ENCODE measurements at places on chromosomes 5 and 9.

DNA sequence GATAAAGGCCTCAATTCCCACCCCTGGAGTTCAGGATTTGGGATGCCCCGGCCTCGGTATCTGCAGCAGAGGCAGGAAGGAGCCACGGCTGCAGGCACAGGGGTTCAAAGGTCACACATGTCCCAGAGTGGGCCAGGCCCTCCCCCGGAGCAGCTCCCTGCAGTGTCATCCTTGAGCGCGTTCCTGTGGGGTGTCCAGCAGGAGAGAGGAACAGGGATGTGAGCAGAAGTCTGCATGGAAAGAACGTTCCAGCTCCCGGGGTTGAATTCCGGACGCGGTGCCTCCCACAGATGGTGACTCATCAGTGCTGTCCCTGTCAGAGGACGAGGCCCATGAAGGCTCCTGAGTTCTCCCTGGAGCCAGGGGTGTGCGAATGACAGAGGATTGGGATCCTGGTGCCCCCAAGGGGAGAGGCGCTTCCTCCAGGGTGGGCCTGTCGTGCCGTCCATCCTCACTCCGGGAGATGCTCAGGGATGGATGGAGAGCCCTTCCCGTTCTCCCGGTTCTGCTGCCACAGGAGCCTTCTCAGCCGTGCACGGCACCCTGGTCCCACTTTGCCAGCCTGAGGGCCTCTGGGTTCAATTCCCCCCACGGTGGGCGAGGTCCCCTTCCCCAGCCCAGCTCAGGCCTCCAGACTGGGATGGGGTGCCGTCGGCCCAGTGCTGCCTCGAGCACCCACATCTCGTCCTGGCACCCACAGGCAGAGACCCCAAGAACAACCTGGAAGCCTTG lies 3.1 kb downstream of the LCN1 start:
- DNase-seq: no peak

DNA sequence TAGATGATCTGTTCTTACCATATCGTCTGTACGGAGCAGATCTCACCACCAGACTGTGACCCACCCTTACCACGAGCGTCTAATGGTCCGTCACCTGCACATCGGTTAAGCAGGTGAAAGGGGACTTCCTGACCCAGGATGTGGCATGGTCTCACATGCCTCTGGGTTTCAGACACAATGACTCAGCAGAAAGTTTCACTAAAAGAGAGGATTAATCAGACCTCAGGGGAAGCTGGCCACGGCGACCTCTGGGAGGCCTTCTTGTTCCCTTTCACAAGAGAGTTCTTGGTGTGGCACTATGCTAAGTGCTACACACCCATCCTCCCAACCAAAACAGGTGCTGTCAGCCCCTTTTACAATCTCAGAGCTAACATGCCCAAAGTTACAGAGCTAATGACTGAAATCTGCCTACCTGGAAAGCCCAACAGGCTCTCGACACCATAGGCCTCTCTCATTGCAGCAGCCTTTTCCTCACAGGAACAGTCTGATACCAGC lies 41.6 kb downstream of the ADAMTS12 start:
- peak; percentile 44 for DNase-seq

DNA sequence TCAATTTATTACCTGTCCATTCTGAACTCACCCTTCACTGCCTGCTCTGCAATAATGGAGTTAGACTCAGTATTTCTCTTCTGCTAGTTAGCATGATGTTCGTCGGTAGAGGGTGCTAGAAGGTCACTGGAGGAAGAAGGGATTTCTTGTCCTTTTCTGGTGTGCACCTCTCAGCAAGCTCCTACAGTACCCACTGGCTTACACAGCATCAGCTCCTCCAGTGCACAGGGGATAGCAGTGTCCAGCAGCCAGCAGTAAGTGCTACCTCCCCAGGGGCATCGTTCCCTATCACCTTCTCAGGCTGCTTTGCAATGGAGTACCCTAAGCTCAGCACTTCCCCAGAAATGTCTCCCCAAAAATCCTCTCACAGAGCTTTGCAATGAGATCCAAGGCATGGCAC lies 45.9 kb upstream of the APC start:
- DNase-seq: no peak

- no peak for DNase-seq
These were observed 139.4 kb downstream of the GAPVD1 start for GRCh38 chr9:125400725-125401716.

DNA sequence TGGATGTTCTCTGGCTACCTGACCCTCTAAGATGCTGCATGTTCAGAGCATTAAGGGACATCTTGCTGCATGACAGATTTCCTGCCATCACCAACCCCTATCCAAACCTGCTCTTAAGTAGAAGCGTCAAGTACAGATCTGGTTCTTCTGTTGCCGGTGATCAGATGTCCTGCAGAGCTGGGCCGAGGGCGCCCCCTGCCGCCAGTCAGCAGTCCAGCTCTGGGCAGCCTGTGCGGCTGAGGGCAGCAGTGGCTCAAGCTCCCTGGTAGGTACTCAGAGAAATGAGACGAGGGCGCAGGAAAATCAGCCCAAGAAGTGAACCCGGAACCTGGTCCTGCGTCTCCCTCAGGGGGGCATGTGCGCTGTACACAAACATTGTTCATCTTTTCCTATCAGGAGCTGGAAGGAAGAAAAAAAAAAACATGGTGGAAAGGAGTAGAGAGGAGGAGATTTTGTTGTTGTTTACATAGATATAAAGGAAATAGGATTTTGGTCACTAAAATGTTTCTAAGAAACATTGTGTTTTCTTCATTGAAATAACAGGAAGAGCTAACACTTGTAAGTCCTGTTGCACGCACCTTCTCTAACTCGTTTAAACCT lies 95.8 kb downstream of the CFAP90 start:
- no peak for DNase-seq

DNA sequence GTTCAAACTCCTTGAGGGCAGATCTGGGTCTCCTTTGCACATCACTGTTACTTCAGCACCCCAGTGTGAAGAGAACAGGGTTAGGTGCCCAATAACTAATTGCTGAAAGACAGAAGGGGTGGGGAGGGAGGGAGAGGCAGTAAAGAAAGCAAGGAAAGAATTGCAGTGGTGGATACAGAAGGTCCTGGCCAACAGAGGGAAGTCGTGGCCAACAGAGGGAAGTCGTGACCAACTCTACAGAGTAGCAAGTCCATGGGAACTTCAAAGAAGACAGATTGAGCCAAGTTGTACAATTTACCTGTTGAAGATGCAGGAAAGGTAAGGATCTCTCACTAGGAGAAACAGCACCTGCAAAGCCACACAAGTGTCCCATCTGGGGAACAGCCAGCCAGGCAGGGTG lies 27.0 kb downstream of the CCNJL start:
- DNase-seq: no peak

DNA sequence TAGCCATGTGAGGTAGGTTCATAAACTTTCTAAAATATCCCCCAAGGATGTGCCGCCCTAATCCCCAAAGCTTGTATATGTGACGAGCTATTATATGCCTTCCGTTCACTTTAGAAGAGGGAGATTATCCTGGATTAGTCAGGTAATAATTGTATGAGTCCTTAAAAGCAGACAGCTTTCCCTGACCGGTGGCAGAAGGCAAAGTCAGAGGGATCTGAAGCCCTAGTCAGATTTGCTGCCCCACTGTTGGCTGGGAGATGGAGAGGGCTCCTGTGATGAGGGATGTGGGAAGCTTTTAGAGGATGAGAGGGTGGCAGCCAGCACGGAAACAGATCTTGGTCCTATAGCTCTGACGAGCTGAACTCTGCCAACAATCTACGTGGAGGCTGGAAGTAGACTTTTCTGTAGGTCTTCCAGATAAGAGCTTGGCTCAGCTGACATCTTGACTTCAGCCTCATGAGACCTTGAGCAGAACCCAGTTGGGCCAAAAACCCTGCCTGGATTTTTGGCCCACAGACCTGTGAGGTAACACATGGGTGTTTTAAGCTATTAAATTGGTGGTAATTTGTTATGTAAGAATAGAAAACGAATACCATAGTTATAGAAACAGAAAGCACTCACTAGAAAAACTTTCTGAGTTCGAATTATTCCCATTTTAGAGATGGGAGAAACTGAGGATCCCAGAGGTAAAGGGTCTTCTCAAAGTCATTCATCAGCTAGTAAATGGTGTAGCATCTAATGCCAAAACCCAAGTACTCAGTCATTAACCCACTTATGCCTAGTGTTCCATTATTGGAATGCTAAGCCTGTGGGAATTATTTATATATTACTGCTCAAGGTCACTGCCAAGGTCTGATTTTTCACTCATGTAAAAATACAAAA lies 48.9 kb downstream of the SH3PXD2B start:
- no peak for DNase-seq

DNA sequence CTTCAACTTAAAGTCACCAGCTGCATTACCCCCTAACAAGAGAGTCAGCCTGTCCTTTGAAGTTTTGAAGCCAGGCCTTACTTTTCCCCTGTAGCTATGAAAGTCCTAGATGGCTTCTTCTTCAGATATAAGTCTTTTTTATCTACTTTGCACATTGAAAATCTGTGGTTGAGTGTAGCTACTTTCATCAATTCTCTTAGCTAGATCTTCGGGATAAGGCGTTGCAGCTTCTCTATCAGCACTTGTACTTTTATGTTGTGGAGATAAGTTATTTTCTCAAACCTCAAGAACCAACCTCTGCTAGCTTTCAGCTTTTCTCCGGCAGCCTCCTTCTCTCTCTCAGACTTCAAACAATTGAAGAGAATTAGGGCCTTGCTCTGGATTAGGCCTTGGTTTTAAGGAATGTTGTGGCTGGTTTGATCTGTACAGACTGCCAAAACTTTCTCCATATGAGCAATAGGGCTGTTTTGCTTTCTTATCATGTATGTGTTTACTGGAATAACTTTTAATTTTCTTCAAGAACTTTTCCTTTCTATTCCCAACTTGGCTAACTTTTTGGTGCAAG lies 21.6 kb downstream of the CATSPER3 start:
- no peak for DNase-seq

- no peak for DNase-seq
These were observed 33.2 kb upstream of the ASTN2 start for GRCh38 chr9:117448066-117448465.

DNA sequence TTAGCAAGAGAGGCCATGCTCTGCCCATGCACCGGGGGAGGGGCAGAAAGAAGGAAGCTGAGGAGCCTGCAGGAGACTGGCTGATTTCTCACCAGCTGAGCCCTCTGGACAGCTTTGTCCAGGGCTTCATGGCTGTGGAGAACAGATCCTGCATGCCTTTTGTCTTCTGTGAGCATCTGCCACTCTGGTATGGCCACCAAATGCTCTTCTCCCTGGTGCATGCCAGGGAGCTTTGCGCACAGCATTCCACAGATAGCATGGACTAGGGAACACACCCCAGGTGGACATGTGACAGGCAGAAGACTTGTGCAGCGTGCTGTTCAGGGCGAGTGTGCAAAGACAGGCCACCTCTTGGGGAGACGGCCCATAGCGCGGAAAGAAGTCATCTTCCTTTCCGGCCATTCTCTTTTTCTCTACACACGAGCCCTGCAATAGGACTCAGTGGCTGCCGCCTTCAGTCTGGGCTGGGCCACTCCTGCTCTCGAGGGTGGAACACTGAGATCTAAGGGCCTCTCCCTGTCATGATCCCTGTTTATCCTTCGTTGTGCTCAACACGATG lies 56.7 kb downstream of the GADD45G start:
- DNase-seq: no peak

DNA sequence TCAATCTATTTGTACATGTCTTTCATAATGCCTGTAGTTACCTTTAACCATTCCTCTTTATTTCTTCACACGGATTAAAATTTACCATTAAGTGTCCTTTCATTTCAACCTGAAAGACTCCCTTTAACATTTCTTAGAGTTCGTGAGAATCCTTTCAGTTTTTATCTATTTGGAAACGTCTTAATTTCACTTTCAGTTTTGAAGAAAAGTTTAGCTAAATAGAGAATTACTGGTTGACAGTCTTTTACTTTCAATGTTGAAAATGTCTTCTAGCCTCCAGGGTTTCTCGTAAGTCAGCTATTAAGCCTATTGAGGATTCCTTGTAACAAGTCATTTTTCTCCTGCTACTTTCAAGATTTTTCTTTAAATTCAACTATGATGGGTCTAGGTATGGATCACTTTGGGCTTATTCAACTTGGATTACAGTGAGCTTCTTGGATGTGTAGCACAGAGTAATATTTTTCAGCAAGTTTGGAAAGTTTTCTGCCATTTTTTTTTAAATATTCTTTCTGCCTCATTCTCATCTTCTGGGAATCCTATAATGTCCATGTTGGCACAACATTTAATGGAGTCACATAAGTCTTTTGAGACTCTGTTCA lies 48.5 kb downstream of the RFX3 start:
- DNase-seq: peak; percentile 35

GRCh38 chr9:121443981-121444380 lies 55.7 kb downstream of the GGTA1 start:
- no peak for DNase-seq

DNA sequence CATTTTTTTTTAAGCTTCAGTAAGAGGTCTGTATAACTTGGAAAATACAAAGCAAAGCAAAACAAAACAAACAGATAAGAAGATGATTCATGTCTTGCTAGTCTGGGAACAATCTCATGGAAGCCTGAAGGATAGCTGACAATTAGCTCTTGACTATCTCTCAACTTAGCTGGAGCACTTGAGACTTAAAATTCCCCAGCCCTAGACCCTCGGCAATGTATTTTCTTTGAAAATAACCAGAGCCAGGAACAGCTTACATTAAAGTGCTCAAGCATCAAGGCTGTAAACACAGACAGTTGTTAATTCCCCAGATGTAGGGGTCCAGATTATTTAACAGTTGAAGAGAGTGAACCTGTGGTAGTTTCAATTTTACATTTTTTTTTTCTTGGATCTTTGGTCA lies 82.9 kb downstream of the TMEM252 start:
- no peak for DNase-seq

DNA sequence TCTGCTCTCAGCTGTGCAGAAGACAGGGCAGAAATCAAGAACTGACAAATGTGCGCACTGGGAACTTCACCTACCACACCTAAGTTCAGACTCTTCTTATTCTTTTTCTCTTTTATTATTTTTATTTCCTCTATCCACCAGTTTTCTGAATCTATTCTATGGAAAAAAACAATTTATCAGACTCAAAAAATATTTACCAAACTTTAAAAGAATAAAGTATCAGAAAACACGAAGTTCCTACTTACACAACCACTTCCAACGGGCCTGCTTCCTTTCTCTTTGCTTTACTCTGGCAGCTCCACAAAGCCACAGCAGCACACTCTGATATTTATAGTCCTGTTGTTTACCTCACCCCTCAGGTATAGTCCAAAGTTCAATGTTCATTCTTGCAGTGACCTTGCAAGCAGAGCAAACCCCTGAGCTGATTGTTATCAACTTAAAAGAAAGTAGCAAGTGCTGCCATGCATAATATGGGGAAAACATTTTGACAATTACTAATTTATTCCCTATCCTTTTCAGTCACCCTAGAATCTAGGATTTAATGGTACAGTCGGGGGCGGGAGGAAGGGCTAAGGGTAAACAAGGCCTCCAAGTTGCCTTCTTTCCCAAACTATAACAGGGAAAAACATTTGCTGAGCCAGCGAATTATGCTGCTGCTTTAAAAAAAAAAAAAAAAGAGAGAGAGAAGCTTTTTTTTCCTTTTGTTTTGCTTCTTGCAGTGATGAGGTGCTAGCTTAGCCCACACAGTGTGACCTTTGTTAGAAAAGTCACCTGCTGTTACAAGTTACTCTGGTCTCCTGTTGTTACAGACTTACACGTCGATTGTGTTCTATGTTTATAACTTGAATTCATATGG lies at the start of gene SELENOP:
Gene SELENOP (minus strand): TSS at position 302 of the 856 bp plus-strand sequence. CDS start 3,539 bp downstream, outside the sequence.
- no peak for DNase-seq
